ENCODE measurements at places on chromosomes 7 and 10.

DNA sequence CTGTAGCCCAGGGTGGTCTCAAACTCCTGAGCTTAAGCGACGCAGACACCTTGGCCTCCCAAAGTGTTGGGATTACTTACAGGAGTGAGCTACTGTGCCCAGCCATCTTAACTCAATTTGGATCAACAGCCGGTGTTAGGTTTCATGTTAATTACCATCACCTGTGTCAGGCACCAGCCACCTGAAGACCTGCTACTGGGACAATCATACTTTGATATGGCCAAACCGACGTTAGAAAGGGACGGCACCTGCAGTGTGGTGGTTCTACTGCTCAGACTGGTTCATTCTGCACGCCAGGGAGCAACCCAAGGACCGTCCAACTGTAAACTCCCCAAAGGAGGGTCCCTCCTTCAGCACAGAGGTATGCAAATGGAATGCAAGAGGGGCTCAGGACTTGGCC is 74.2 kb upstream of the CYTH3 start:
- no peak for DNase-seq

GRCh38 chr10:130782467-130782866 is 529.1 kb downstream of the TCERG1L start:
- DNase-seq, result no peak

- no peak for DNase-seq
Measured at GRCh38 chr10:99906470-99906869, 103.3 kb downstream of the DNMBP start.

GRCh38 chr7:116809636-116810266 is 52.6 kb upstream of the CAPZA2 start:
- no peak for DNase-seq

- DNase-seq, result no peak
Measured at GRCh38 chr10:121662945-121663917, 65.0 kb upstream of the FGFR2 start.

DNA sequence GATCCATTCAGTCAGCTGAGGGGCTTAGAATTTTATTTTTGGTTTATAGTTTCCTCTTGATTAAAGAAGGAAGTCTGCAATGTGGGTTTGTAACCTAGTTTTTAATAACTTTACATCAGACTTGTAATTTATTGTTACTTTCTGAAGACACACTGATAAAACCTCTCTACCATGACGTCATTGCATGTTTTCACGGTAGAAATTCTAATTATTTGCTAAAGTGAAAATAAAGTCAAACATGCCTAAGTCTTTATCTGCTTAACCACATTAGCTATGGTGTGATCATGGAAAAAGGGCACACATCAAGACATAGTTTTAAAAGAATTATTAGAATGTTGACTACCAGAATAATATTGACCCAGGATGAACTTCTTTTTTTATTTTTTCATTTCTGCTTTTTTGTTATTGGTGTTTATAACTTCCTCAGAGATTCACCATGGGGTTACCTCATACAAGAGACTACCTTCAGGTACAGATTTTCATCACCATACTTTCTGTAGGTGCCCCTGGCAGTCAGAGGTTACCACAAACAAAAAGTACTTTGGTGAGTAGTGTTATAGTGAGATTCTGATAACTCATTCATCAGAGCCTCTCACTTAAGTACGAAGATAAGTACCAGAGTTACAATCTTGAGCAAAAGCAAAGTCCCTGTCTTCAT is 7.0 kb upstream of the PANK1 start:
- DNase-seq, result no peak

DNA sequence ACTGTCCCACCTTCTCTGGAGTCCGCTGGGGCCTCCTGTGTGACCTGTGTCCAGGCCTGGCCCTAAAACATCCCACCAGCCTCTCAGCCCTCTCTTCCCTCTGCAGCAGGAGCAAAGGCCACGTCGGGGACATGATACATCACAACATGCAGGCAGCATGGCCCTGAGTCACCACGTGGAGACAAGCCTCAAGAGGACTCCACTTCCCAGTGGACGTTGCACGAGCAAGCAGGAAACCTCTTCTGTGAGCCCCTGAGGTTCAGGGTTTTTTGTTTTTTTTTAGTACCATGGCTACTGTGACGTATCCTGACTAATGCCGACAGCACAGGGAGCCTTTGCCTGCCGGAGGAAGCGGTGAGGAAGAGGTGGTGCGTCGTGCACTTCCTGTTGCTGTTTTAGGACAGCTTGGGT is 165.9 kb downstream of the DNAJB6 start:
- DNase-seq, result peak; percentile 38

DNA sequence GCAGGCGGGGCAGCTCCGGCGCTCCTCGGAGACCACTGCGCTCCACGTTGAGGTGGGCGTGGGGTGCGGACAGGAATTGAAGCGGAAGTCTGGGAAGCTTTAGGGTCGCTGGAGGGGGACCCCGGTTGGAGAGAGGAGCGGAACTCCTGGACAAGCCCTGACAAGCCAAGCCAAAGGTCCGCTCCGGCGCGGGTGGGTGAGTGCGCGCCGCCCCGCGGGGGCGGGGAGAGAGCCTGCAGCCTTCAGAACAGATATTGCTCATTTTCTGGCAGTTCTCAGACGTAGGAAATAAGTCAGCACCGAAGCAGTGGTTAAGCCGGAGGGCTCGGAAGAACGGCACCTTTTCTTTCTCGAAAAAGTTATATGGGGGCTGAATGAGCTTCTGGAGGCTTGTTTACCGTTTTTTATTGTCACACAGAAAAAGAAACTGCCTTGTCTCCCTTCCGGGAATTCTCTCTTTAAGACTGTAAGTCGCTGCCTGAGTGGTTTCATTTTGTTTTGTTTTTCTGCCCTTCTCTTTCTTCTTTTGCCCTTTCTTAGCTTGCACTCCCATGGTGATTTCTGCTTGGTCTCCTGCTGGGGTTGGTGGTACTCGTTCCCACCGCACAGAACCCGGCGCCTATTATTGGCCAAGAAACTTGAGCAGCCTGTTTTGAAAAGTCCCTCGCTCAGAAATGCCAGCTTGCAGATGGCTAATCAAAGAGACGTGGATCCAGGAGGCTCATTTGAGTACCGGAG is 732 bp downstream of the FAS start:
- DNase-seq, result peak; percentile 85

DNA sequence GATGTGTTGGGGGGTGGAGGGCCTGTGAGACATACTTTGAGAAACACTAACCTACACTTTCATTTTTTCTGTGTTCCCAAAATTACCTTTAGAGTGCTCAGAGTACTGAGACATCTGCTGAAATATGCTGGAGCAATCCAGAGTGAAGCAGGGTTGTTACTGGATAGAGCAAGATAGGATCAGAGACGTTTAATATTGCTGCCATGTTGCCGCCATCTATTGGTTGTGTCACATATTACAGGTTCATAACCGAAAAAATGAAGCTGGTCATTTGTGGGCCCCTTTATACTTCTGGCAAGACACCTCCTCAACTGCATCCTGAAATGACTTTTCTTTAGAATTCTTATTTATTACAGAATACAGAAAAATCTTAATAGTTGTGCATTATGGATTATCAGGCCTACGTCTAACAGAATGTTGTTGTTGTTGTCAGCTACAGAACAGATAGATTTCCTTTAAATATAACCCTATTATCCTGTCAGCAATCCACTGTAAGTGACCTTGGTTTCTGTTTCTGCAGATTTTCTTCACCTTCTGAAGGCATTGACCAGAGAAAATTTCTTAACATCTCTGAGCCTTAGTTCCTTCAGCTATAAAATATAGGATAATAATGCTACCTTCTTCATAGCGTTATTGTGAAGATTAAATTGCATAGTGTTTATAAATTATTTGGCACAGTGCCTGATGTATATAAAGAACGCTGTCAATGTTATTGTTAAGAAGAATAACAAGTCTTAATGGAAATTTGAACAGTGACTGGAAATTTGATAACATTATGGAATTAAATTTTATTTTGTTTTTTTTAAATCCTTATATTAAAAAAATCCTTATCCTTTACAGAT is 16.2 kb upstream of the DLD start:
- no peak for DNase-seq

GRCh38 chr7:141333459-141333858 is 217.8 kb upstream of the AGK start:
- no peak for DNase-seq
